ENCODE measurements at places on chromosomes 6 and 20. TPM values are rescaled to one million over a fixed set of nuclear protein-coding genes. Genes with fewer than 3 reads are reported as not detected.

Gene ECT2L
- not detected for total RNA-seq

Gene CARMIL1
- total RNA-seq: 20.9 TPM

Gene OR2W1
- total RNA-seq: not detected

Gene LAMA5
- 12.8 TPM for total RNA-seq

Gene C20orf141
- not detected for total RNA-seq

Gene MEI4
- total RNA-seq: under 0.01 TPM

Gene CASS4
- total RNA-seq: 1.8 TPM

All from hair follicle dermal papilla cell (primary cell).